ENCODE measurements at places on chromosomes 6 and 20. TPM values are rescaled to one million over a fixed set of nuclear protein-coding genes. Genes with fewer than 3 reads are reported as not detected.

DNA sequence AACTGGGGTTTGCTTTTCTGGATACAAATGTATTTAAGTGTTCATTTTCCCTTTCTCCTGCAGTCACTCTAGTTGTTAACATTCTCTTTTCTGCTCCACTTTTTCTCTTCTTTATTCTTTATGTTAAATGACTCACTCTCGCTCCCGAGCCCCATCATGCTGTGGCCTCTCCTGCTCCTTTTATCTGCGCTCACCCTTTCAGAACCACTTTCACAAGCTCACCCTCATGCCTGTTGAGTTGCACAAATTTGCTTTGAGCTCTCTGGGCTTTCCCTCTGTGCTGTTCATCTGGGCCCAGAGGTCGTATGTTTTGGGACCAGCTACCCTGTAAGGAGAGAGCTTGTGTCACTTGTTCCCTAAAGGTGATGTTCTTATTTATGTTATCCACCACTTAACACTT, 98.1 kb upstream of the ASCC3 start:
- H3K4me1 ChIP-seq = peaks cover 21% of the 10 kb centered on the region
- no peaks in the 10 kb centered on the region for H3K27me3 ChIP-seq
- DNase-seq = peak; percentile 33
- H3K27ac ChIP-seq = peak overlapping the region; percentile 51
- no peaks in the 10 kb centered on the region for H3K36me3 ChIP-seq

- H3K4me3 ChIP-seq = no peak overlapping the region
- DNase-seq = peak; percentile 33
- no peaks in the 10 kb centered on the region for H3K36me3 ChIP-seq
- no peaks in the 10 kb centered on the region for H3K27me3 ChIP-seq
- no peak overlapping the region for H3K27ac ChIP-seq
Observed at GRCh38 chr20:17646961-17647301, 35.1 kb downstream of the RRBP1 start.

The VSTM2L gene
- 2.9 TPM for total RNA-seq

The ACTL10 gene
- total RNA-seq = 0.19 TPM

- H3K36me3 ChIP-seq = no peaks in the 10 kb centered on the region
- no peak within 1 kb of the TSS for H3K27ac ChIP-seq
- H3K27me3 ChIP-seq = peaks cover 46% of the 10 kb centered on the region
Observed at GRCh38 chr6:150025201-150025917, at the start of gene RAET1L. Gene RAET1L (minus strand): TSS chr6:150025532. CDS start chr6:150025471, 61 bp downstream.

The RNF144B gene
- 0.15 TPM for total RNA-seq

The IMPG1 gene
- total RNA-seq = not detected

DNA sequence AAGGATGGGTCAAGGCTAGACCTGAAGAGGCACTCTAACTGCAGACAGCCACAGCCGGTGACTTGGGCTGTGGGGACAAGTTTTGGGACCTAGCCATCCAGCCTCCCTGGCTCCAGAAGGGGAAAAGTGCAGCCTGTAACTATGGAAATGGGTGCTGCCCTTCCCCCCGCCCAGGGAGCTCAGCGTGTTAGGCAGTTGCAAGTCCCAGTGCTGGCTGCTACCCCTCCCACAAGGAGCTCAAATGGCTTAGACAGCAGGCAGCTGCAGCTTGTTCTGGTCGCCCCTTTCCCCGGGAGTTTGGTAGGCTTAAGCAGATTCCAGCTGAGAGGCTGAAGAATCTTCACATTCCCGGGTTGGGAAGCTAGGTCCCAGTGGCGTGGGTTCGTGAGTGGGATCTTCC, 162.6 kb downstream of the FAM83B start:
- no peaks in the 10 kb centered on the region for H3K27me3 ChIP-seq
- peaks cover 5% of the 10 kb centered on the region for H3K4me1 ChIP-seq
- H3K36me3 ChIP-seq = no peaks in the 10 kb centered on the region
- H3K27ac ChIP-seq = no peak overlapping the region
- peak; percentile 47 for DNase-seq
- H3K4me3 ChIP-seq = no peak overlapping the region

- DNase-seq = no peak
- no peak overlapping the region for H3K4me3 ChIP-seq
- H3K27ac ChIP-seq = no peak overlapping the region
- no peaks in the 10 kb centered on the region for H3K36me3 ChIP-seq
Observed at GRCh38 chr6:32815996-32816395, 806 bp downstream of the HLA-DOB start.

DNA sequence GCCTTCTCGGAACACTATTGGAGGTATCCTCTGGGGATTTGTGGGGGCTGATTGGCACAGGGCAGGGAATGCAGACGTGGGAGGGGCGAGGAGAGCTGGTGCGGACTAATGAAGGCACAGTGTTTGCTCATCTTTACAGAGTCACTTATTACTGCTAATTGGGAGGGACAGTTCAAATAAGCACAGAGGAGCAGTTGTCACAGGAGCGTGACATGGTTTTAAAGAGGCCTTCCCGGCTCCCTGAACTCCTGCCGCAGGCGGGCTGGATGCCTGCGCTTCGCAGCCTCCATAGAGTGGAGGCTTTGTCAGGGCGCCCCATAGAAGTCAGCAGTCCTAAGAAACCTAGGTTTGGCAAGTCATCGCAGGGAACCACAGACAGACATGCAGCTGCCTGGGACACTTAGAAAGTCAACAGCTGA, 149.6 kb downstream of the LINC00237 start:
- H3K27me3 ChIP-seq = no peaks in the 10 kb centered on the region
- peak; percentile 40 for DNase-seq
- H3K36me3 ChIP-seq = no peaks in the 10 kb centered on the region
- no peak overlapping the region for H3K4me3 ChIP-seq

The PROCR gene
- 4.6 TPM for total RNA-seq

Measured in neural progenitor cell (in vitro differentiated cells).